ENCODE measurements at places on chromosomes 2 and 18.

DNA sequence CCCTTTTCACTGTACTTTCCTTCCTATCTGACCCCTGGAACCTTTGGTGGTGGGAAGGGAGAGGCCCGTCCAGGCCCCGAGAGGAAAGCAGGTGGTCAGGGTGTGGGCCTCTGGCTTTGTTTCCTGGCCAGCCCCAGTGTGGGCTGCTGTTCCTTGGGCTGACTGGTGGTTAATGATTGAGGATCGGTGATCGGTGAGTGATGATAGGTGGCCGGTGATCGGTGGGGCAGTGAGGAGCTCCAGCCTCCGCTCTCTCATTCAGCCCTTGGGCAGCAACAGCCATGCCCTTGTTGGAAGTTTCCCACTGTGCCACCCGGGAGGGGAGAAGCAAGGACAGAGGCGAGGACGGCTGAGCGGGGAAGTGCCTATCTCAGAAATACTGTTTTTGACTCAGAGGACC is 7.3 kb downstream of the ACKR3 start:
- DNase-seq = no peak

- DNase-seq = no peak
These were observed 270.9 kb downstream of the TWIST2 start for GRCh38 chr2:239118675-239119211.

- no peak for DNase-seq
These were observed 274.4 kb upstream of the RAB6C start for GRCh38 chr2:129705085-129705484.

DNA sequence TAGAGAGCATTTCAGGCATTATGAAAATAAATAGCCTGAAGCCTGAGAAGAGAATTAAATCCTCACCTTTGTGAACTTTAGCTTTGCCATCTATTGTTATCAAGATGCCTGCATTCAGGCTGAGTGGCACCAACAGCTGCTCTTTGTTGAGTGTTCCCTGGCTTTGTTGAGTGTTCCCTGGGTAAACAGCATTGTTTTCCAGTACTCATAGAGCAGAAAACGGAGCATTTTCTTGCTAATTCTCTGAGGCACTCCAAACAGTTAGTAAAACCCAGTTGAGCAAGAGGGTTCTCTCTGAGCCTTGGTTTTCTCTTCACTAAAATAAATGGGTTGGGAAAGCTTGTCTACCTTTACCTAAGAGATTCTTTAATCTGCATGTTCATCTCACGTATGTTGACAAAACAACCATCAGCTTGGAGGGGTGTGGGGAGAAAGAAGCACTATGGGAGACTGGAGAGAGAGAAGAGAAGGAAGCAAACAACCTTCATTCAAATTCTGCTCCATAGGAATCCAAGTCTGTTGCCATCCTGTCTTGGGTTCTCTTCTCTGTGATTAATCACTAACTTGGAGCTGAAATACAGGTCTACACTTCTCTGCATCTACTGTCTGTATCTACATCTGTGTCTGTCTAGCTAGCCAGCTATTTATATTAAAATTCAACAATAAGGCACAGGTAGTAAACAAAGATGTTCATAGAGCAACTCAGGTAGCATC is 567.0 kb upstream of the SOX11 start:
- no peak for DNase-seq

GRCh38 chr2:86011449-86011941 is 94.2 kb downstream of the POLR1A start:
- DNase-seq = no peak

DNA sequence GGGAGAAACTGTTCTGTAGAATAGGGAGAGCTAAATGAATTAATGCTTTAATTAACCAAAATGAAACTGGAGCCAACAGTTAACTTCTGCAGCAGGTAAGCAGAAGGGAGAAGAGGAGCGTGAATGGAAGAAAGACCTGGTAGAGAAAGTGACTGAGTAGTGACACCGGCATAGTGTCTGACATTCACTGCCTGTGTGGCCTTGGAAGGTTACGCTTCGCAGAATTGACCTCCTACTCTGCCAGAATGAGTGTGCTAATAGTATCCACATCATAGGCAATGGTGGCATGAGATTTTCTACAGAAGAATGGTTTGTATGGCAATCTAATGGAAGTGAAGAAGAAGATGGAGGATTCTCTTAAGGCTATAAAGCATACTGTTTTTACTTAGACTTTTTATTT is 614.4 kb downstream of the CPS1 start:
- no peak for DNase-seq

DNA sequence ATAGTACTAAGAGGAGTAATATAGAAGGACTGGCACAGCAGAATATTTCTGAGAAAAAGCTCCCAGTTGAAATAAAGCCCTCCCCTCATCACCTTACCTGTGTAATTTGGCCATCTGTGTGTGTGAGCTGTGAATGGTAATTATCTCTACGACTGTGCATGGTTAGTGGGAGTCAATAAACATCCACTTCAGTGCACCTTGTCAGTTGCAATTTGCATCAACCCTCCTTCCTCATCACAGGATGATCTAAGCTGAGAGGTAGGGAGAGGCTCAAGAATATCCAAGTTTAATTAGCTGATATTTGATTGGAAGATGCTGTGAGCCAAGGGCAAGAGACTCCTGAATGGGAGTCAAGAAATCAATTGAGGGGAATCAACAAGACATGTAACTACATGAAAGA is 694.9 kb upstream of the KLHL29 start:
- DNase-seq = no peak

DNA sequence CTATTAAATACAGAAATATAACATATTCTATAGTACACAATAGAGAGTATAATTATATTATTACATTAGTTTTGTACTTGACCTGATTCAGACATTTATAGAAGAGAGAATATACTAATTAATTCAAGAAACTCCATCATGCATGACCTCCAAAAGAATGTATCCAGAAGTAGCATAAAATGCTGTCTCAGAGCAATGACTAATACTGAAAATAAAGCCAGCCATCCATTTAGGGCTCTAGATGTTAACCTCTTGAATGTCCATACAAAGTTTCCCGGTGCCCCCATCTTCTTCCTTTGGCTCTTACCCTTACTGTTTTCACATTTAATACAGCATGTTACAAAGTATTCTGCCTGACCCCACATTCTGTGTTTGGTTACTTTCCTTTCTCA is 102.0 kb downstream of the ARHGAP15 start:
- DNase-seq = no peak

GRCh38 chr2:65850695-65851094 is 418.3 kb upstream of the SPRED2 start:
- DNase-seq = no peak

- DNase-seq = no peak
These were observed 56.1 kb upstream of the TTN start for GRCh38 chr2:178863130-178863855.

DNA sequence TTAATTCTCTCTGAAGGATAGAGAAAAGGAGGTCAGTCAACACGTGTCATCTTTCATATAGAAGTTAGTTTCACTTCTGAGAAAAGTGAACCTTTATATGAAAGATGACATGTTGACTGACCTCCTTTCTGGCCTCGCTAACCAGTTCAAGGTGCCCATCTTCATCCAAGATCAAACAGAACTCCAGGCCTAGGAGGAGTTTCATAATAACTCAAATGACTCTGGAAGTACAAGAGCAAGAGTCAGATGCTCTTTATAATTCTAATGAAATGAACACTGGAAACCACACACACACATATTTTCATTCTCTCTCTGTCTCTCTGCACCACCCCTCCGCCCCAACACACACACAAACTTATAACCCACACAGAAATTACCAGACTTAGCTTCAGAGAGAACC is 16.3 kb downstream of the ANKRD44 start:
- no peak for DNase-seq

DNA sequence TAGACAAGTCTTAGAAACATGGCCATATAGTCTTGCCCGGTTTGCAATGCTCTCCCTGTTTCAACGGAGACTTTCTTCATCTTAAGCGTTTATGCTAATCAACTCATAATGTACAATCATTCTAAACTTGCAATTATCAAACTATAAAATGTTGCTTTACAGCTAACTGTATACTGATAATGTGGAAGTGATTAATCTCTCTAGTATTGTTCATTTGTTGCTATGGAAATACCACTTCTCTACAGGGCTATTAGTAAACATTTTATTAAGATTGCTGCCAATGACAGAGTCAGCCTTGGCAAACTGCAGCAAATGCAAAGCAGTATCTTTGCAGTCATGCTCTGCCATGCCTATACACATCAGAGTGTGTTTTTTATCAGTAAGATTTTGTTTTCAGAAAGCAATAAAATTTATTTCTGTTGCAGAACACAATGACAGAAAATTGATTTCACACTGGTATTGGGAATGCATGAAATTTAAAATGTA is 1201.8 kb upstream of the CDH2 start:
- DNase-seq = no peak

GRCh38 chr2:241063093-241063551 is 39.0 kb downstream of the MTERF4 start:
- no peak for DNase-seq

- DNase-seq = no peak
These were observed 84.4 kb downstream of the TPGS2 start for GRCh38 chr18:36744261-36744876.

DNA sequence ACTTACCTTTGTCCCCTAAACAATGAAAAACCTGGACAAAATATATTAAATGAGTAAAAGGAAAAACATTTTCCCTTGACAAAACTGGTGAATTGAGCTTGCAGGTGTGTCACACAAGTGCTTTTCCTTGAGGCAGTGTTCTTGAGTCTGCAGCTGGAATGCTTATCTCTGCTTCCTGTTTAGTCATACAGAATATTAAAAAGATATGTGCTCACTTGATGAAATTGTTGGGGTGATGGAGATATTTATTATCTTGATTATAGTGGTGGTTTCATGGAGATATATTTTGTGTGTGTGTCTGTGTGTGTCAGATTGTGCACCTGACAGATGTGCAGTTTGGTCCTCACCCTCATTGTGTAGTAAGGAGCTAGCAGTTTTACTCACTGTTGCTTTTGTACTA is 3.3 kb downstream of the TAF1B start:
- DNase-seq = no peak

GRCh38 chr2:189641590-189641989 is 19.7 kb upstream of the ASNSD1 start:
- no peak for DNase-seq

DNA sequence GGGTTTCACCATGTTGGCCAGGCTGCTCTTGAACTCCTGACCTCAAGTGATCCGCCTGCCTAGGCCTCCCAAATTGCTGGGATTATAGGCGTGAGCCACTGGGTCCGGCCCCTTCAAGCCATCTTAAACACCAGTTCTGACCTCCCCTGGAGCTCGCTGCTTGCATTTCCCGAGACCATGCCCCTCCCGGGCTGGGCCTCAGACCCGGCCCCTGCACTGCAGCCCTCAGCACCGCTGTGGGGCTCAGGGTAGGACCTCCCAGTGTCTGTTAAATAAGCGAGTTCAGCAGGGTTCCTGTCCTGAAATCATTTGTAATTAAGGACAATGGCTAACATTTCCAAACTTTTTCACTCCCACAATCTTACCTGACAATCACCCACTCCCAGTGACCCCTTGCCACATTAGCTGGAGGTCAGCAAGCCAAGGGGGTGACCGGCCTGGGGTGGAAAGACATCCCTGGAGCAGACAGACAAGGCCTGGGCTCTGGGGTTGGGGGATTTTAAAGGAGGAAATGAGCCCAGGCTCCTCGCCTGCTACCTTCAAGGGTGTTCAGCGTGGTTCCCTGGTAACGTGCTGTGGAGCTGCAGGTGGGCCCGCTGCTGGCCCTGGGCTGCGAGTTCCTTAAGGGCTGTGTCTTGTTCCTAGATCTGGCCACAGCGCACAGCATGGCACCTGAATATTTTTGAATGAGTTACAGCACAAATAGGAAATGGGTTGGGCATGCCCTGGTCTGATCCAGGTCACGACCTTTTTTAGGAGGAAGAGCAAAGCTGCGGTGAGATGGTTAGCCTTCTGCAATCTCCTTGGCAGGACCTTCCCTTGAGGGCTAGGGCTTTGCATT is 15.1 kb downstream of the CYS1 start:
- no peak for DNase-seq

- peak; percentile 56 for DNase-seq
These were observed 264.0 kb upstream of the CXCR4 start for GRCh38 chr2:136381722-136382633.

DNA sequence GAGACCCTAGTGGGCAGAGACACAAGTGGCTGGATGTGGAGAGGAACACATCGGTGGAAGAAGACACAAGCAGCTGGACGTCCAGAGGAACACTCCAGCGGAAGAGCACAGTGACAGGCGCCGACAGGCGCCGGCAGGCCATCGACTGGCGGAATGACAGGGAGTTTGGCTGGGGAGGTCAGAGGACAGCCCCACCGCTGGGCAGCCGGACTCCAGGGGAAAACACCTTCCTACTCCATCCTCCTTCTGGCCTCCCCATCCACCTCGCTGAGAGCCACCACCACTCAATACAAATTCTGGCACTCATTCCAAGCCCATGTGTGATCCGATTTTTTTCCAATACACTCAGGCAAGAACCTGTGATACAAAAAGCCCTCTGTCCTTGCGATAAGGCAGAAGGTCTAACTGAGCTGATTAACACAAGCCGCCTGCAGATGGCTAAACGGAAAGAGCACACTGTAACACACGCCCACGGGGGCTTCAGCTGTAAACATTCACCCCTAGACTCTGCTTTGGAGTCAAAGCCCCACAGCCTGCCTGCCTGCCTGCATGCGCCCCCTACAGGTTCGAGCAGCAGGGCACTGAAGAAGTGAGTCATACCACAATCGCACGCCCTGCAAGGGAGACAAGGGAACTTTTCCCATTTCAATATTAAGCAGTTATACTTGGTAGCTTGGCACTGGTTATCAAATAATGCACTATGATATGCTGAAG is 50.2 kb upstream of the LRP1B start:
- DNase-seq = no peak

- DNase-seq = no peak
These were observed 33.2 kb downstream of the PTPN4 start for GRCh38 chr2:119792907-119793312.

- peak; percentile 14 for DNase-seq
These were observed at the start of gene GNAL for GRCh38 chr18:11688972-11689668. TSS of gene GNAL (plus strand) at chr18:11689264. CDS start at chr18:11689564, 300 bp downstream.

- DNase-seq = no peak
These were observed 246.0 kb downstream of the CLIP4 start for GRCh38 chr2:29361231-29361630.

GRCh38 chr2:67400560-67401485 is 3.7 kb downstream of the ETAA1 start:
- DNase-seq = no peak

GRCh38 chr2:144382849-144383248 is 137.1 kb downstream of the ZEB2 start:
- DNase-seq = no peak

- DNase-seq = no peak
These were observed 11.5 kb upstream of the PARD3B start for GRCh38 chr2:204533629-204534370.

- no peak for DNase-seq
These were observed 139.6 kb upstream of the ARHGAP28 start for GRCh38 chr18:6589923-6590322.

- DNase-seq = no peak
These were observed 207.5 kb downstream of the LOXHD1 start for GRCh38 chr18:46449499-46449898.

DNA sequence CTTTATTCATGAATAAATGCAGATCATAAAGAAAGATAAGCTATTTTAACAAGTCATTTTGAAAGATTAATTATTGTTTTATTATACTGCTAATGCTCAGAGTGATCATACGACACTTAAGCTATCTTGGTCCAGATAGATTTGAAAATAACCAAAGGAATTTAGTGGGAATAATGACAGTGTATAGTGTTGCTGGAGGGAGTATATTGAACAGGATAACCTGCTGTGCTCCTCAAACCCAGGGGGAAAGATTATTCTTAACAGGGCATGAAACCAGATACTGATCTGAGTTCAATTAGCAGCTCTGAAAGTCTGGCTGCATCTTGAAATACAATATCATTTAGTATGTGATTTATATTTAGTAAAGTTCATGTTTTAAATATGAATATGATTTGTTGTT is 216.3 kb upstream of the ITGA4 start:
- no peak for DNase-seq

GRCh38 chr2:36664696-36665076 is 31.8 kb upstream of the VIT start:
- DNase-seq = no peak

Measured in T follicular helper cell (primary cell).